Endothelial cell of umbilical vein (primary cell): ENCODE measurements at places on chromosomes 16 and 17. TPM values are rescaled to one million over a fixed set of nuclear protein-coding genes. Genes with fewer than 3 reads are reported as not detected.

The NPIPA7 gene
- total RNA-seq = 6.8 and 12.2 TPM in 2 replicates

- H3K27me3 ChIP-seq = peaks cover 47% of the 10 kb centered on the region
- no peak overlapping the region for H3K27ac ChIP-seq
- H3K4me1 ChIP-seq = peaks cover 2% of the 10 kb centered on the region
- H3K36me3 ChIP-seq = no peaks in the 10 kb centered on the region
- H3K4me3 ChIP-seq = no peak overlapping the region
- DNase-seq = no peak
Observed at GRCh38 chr16:66842765-66843164, 1.4 kb upstream of the CA7 start.

DNA sequence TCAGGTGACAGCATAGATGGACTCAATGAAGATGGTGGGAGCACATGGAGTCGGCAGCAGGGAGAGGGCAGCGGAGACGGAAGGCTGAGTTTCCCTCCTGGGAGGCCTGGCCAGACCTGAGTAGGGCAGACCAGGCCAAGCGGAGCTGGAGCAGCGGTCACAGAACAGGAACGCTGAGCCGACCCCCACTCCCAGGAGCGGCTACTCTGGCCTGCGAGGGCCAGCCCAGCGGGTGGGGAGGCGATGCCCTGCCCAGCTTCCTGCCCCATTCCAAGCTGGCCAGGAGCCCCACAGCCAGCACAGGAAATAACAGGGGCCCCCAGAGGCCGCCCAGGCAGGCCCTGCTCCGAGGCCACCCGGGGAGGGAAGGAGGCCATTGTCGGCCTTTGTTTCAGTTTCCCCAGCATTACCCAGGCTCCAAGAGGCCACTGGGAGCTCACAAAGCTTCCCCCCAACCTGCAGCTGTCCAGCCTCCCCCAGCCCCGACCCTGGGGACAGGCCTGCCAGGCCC lies 79.8 kb downstream of the ZNF423 start:
- DNase-seq = peak; percentile 67
- no peak overlapping the region for H3K27ac ChIP-seq
- no peaks in the 10 kb centered on the region for H3K36me3 ChIP-seq
- no peaks in the 10 kb centered on the region for H3K27me3 ChIP-seq
- H3K4me3 ChIP-seq = no peak overlapping the region
- peaks cover 2% of the 10 kb centered on the region for H3K4me1 ChIP-seq

DNA sequence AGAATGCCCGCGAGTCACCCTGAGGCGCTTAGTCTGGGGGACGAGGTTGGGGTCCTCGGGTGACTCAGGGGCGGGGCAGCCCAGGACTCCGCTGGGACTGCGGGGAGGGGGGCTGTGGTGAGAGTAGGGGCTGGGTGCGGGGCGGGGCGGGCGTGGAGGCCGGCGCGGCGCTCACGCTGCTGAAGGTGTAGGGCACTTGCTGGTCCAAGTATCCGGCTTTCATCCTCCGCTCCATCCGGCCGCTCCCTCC lies 832 bp downstream of the ETV4 start:
- H3K4me3 ChIP-seq = peak overlapping the region; percentile 28
- H3K36me3 ChIP-seq = no peaks in the 10 kb centered on the region
- H3K27me3 ChIP-seq = no peaks in the 10 kb centered on the region

DNA sequence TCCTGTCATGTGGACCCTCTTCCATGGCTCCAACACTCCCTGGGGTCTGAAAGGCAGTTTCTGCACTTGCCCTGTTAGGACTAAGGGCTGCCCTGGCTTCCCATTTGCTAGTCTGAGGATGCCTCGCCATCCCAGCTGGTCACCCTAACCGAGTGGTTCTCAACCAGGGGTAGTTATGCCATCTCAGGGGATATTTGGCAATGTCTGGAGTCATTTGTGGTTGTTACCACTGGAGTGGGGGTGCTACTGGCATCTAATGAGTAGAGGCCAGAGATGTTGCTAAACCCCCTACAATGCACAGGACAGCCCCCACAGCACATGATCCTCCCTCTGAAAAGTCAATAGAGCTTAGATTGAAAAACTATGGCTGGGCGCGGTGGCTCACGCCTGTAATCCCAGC lies 26.9 kb upstream of the CDH1 start:
- H3K36me3 ChIP-seq = no peaks in the 10 kb centered on the region
- H3K27ac ChIP-seq = no peak overlapping the region
- H3K4me3 ChIP-seq = no peak overlapping the region
- no peaks in the 10 kb centered on the region for H3K27me3 ChIP-seq
